ENCODE measurements at places on chromosomes 3 and 15.
A peak's percentile ranks its signal among the peaks of the same experiment; 100 is the strongest.

DNA sequence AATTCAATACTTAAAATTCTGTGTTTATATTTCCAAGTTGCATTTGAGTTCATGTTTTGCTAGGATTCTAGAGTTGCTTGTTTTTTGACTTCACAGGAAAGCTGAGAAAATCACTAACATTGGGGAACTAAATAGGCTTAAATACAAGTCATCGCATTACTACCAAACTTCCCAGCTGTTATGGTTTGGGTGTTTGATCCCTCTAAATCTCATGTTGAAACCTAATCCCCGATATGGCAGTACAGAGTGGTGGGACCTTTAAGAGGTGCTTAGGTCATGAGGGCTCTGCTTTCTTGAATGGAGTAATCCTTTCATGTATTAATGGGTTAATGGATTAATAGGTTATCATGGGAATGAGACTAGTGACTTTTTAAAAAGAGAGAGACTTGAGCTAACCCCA, 77.2 kb upstream of the ARPP21 start:
- H3K27me3 ChIP-seq: no peaks in the 10 kb centered on the region
- H3K4me1 ChIP-seq: no peaks in the 10 kb centered on the region
- H3K36me3 ChIP-seq: no peaks in the 10 kb centered on the region
- no peak overlapping the region for H3K4me3 ChIP-seq
- no peak for DNase-seq

DNA sequence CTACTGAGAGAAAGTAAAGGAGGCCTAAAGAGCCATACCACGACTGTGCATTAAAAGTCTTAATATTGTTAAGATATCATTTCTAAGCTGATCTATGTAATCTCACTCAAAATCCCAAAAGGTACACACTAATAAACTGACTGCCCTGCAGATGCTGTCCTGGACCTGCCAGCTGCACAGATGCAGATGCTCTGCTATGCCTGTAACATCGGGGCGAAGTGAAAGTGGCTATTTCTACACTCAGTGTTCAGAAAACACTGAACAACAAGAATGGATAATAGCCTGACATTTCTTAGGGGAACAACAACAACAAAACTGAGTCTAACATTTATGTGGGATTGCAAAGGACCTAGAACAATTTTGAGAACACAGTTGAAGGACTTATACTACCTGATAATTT, 31.9 kb downstream of the RAD18 start:
- peaks cover 4% of the 10 kb centered on the region for H3K36me3 ChIP-seq
- H3K27ac ChIP-seq: no peak overlapping the region
- H3K4me1 ChIP-seq: peaks cover 3% of the 10 kb centered on the region

GRCh38 chr15:79943820-79944219, 27.2 kb downstream of the BCL2A1 start:
- no peaks in the 10 kb centered on the region for H3K36me3 ChIP-seq
- H3K4me3 ChIP-seq: no peak overlapping the region
- peaks cover 3% of the 10 kb centered on the region for H3K4me1 ChIP-seq
- peak; percentile 23 for DNase-seq

DNA sequence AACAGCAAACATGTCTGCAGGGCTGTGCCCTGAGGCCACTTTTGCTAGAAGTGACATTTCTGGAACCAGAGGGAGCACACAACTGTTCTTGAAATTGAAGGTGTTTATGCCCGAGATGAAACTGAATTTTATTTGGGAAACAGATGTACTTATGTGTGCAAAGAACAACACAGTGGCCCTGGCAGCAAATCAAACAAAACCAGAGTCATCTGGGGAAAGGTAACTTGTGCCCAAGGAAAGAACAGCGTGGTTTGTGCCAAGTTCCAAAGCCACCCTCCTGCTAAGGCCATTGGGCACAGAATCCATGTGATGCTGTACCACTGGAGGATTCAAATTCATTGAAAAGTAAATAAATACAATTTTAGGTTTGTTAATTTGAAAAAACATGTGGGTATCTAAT, 31.2 kb upstream of the RARRES1 start:
- DNase-seq: no peak
- H3K36me3 ChIP-seq: no peaks in the 10 kb centered on the region
- H3K4me3 ChIP-seq: no peak overlapping the region
- H3K4me1 ChIP-seq: peaks cover 13% of the 10 kb centered on the region

GRCh38 chr15:92883163-92883875, 16.8 kb upstream of the CHD2 start:
- no peaks in the 10 kb centered on the region for H3K27me3 ChIP-seq
- H3K4me1 ChIP-seq: peaks cover 24% of the 10 kb centered on the region
- H3K27ac ChIP-seq: peak overlapping the region; percentile 86
- H3K4me3 ChIP-seq: peak overlapping the region; percentile 100
- peak; percentile 58 for DNase-seq
- peaks cover 19% of the 10 kb centered on the region for H3K36me3 ChIP-seq

DNA sequence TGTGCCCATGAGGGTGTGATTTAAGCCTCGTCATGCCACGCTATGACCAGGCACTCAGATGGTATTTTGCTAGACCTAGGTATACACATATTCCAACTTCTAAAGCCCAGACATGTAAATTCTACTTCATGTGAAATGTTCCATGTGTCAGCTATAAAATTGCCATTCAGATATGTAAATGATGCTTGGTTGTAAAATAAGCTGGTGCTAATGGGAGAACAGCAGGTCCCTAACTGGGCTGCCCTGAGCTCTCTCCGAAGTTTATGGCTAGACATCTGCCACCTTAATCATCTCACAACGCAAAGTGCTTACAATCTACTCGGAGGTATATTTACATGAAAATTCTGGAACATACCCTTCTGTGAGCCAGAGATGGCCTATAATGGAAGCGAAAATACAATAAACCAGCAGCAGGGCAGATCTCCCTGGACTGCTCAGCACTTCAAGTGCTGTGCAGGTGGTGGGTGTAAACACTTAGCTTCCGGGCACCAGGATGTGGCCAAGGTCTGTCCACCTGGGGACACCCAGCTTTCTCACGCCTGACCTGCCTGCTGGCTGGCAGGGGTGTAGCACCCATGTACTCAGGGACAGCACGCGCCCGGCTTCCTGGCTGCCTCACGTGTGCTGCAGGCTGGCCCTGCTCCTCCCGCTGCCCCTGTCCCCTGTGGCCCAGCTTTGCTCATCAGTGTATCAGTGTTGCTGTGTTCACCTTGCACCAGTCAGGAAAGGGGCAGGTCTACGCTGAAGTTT, 82.0 kb downstream of the CHDH start:
- H3K27ac ChIP-seq: no peak overlapping the region
- peaks cover 4% of the 10 kb centered on the region for H3K27me3 ChIP-seq
- H3K36me3 ChIP-seq: no peaks in the 10 kb centered on the region
